GOT3 (cell line): ENCODE measurements at places on chromosomes 5 and 9.

DNA sequence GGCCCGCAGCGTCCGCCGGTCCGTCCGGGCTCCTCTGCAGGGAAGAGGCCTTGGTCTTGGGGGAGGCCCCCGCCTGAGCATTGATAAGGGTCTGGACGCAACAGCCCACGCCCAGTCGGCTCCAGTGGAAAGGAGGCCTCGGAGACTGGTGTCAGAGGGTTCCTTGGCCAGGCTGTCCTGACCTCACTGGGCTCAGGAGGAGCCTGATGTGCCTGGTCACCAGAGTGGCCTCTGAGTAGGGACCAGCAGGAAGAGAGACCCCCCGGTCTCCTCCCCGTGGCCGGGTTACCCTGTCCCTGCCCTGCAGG, 13.2 kb downstream of the LMX1B start:
- DNase-seq, result no peak

GRCh38 chr5:95803271-95804148, 19.0 kb downstream of the GLRX start:
- DNase-seq, result no peak

- no peak for DNase-seq
These were observed 75.4 kb downstream of the CFAP77 start for GRCh38 chr9:132485393-132485792.

DNA sequence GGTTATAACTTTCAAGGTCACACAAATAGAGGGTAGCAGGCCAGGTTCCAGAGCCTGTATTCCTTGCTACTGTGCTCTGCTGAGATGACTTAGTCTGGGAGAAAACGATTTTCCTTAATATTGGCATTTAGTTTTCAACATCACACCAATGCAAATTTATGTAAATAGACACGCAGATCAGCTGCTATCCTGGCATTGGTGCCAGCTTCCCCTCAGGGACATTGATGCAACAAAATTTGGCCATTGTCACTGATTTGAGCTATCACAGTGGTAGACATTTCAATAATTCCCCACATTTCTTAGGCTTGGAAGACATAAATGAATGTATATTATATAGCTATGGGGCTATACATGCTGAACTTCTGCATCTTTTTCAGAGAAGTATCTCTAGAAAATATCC, 71.6 kb upstream of the ASTN2 start:
- DNase-seq, result no peak

- no peak for DNase-seq
These were observed 471.5 kb downstream of the ZNF608 start for GRCh38 chr5:124274949-124275348.

DNA sequence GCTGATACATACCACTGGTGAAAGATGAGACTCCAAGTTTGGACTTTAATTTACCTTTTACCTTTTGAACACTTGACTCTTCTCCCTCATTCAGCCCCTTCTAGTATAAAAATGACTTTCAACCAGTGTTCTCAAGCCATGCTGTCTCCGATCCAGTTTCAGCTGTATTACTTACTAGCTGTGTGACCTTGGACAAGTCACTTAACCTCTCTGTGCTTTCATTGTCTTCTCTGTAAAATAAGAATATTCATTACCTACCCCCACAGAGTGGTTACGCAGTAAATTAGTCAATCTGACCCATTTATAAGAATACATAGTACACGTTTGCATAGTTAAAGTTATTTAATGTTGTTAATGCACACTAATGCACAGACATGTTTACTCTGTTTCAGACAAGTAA, 12.6 kb upstream of the CEMIP2 start:
- DNase-seq, result no peak
